ENCODE measurements at places on chromosomes 13 and 19. TPM values are rescaled to one million over a fixed set of nuclear protein-coding genes. Genes with fewer than 3 reads are reported as not detected.

Gene HCST
- total RNA-seq = not detected

Gene SBK2
- not detected for total RNA-seq

Gene KIR2DL1
- total RNA-seq = not detected

Gene ONECUT3
- not detected for total RNA-seq

Gene YJEFN3
- total RNA-seq = under 0.01 TPM

Gene FUT2
- not detected for total RNA-seq

Gene B9D2
- 8.8 TPM for total RNA-seq

Gene ZNF850
- 3.9 TPM for total RNA-seq

Gene ZNF610
- total RNA-seq = 1.4 TPM

Gene OR10H2
- total RNA-seq = not detected

Gene BST2
- total RNA-seq = 146 TPM

Gene C19orf33
- total RNA-seq = 7.5 TPM

Gene KIR3DL2
- total RNA-seq = not detected

Gene BCL3
- 2.1 TPM for total RNA-seq

Gene CGB8
- total RNA-seq = not detected

Gene KLK7
- total RNA-seq = not detected

Gene IGFL3
- 0.32 TPM for total RNA-seq

Gene NLRP12
- 2.3 TPM for total RNA-seq

Gene NUDT19
- 9.1 TPM for total RNA-seq

Gene LRP3
- 11.6 TPM for total RNA-seq

Gene ZIC5
- not detected for total RNA-seq

Gene PTGER1
- 1.2 TPM for total RNA-seq

Gene SYCN
- not detected for total RNA-seq

Gene LRRC8E
- 1.1 TPM for total RNA-seq

Gene ZNF98
- total RNA-seq = not detected

Gene TNNI3
- not detected for total RNA-seq

Gene CCDC169
- total RNA-seq = 3.9 TPM

Gene CCNE1
- total RNA-seq = 9.4 TPM

Gene CKM
- total RNA-seq = not detected

Gene KLF1
- total RNA-seq = under 0.01 TPM

Gene CERS1
- 2.0 TPM for total RNA-seq

Gene SGCG
- under 0.01 TPM for total RNA-seq

Gene ERICH4
- not detected for total RNA-seq

Gene KHSRP
- total RNA-seq = 96.2 TPM

Gene CHAMP1
- 15.3 TPM for total RNA-seq

Gene CAPN12
- total RNA-seq = not detected

Measured in epithelial cell of umbilical artery (primary cell).